ENCODE measurements at places on chromosomes 3 and 15.

- no peak for DNase-seq
These were observed 310.9 kb downstream of the BCHE start for GRCh38 chr3:165526367-165526766.

DNA sequence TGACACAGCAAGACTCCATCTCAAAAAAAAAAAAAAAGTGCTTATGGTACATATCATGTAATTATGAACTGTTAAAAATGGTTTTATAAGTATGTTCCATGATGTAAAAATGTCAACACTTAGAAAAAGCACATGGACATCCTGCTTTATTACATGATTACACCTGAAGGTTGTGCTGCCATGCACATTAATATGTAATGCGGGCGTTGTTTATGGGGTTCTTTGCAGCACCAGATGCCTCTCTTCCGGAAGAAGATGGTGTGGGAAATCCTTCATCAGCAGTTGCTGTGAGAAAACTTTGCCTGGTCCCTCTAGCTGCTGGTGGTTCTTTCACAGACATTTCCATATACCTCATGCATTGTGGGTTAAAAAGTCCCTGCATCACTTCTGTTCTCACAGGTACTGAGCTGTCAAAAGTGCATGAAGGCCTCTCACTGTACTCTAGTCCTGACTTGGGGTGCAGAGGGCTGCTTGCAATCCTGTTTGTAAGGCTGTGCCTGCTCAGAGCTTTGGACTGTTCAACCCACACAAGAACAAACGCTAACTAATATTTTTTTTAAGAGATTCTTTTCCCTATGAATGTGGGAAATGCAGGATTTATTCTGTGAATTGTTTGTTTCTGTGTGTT is 43.6 kb downstream of the SENP2 start:
- no peak for DNase-seq

DNA sequence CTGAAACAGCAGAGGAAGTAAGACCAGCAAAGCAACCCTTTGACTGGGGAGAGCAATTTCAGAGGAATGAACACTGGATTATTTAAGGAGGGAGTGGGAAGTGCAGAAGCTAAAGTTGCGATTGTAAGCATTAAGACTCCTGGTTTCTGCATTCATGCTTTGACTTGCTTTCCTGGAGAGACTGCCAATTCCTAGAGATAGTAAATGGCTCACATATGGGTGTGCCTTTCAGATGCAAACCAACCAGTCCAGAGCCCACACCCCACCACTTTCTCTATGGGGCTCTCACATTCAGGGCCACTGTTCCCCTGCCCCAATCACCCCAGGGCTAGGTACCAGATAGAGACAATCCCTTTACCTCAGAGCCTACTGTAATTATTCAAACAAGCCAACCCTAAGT is 200.9 kb upstream of the EIF1B start:
- DNase-seq, result no peak

- DNase-seq, result no peak
These were observed 63.1 kb downstream of the FOXP1 start for GRCh38 chr3:71520161-71521020.

DNA sequence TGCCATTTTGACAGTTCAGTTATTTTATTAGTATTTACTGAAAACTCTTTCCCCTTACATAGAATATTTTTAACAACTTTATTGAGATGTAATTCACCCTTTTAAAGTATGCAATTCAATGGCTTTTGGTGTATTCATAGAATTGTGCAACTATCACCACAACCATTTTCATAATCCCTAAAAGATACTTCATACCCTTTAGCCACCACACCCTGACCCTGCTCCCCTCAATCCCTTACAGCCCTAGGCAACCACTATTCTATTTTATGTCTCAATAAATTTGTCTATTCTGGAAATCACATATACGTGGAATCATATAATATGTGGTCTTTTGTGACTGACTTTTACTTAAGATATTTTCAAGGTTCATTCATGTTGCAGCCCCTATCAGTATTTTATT is 29.7 kb downstream of the TEX9 start:
- no peak for DNase-seq

DNA sequence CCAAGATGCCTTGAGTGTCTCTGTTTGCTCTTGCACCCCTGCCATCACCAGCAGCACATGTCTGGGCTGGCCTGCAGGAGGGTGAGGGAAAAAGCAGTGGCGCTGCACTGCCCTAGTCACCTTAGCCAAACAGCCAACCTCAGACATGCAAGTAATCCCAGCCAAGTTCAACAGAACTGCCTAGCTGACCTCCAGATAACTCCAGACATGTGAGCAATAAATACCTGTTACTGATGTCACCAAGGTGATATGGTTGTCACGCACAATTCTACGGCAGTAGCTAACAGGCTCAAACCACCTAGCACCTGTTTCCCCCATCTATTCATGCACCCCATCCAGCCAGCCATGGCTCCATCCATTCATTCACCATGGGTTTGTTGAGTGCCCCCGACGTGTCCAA is 99.9 kb downstream of the SRGAP3 start:
- no peak for DNase-seq

GRCh38 chr3:174986685-174987084 is 127.6 kb downstream of the NAALADL2 start:
- DNase-seq, result no peak

- no peak for DNase-seq
These were observed 27.7 kb downstream of the RAB7A start for GRCh38 chr3:128753715-128754114.
